ENCODE measurements at places on chromosomes 16 and 17.

DNA sequence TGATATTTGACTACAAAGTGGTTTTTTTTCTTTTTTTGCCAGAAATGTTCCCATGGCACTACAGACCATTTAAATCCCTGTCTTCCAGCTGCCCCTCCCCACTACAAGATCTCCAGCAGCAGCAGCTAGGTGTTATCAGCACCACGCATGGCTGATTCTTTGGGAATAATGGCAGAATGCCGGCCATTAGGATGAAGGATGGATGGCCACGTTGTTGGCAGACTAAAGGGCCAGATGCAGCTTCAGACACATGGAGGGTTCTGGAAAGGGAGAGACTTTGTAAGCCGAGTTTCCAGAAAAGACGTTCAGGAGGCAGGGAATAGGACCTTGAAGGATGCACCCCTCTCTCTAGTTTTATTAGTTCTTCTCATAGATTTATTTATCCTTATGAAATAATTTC lies 10.3 kb upstream of the MED9 start:
- no peak for DNase-seq
- no peak overlapping the region for H3K4me3 ChIP-seq
- no peaks in the 10 kb centered on the region for H3K36me3 ChIP-seq
- H3K27me3 ChIP-seq: no peaks in the 10 kb centered on the region
- H3K27ac ChIP-seq: no peak overlapping the region

- no peak for DNase-seq
- no peaks in the 10 kb centered on the region for H3K4me1 ChIP-seq
- H3K36me3 ChIP-seq: no peaks in the 10 kb centered on the region
- H3K4me3 ChIP-seq: no peak overlapping the region
- no peak overlapping the region for H3K27ac ChIP-seq
- H3K27me3 ChIP-seq: no peaks in the 10 kb centered on the region
These were observed 69.7 kb downstream of the WIPI1 start for GRCh38 chr17:68387435-68388218.

- H3K4me1 ChIP-seq: no peaks in the 10 kb centered on the region
- no peaks in the 10 kb centered on the region for H3K27me3 ChIP-seq
- H3K27ac ChIP-seq: no peak overlapping the region
These were observed 608.6 kb upstream of the EEF2KMT start for GRCh38 chr16:5706211-5706610.

DNA sequence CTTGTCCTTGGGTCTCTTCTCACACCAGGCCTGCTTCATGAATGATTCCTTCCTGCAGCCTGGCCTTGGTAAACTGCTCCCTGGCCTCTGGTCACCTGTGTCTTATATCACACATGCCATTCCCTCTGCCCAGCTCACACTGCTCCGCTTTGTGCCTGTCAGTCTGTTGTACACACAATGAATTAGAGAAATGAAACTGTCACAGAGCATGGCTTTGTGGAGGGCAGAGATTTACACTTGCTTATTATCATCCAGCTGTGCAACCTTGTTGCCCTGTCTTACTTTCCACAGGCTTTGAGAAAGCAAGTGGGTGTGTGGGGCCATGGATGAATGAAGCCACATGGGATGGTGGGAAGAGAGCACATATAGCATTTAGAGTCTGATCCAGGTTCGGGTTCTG lies 22.4 kb downstream of the ALDH3A2 start:
- no peak overlapping the region for H3K4me3 ChIP-seq
- H3K27me3 ChIP-seq: no peaks in the 10 kb centered on the region
- no peak overlapping the region for H3K27ac ChIP-seq
- no peaks in the 10 kb centered on the region for H3K4me1 ChIP-seq
- H3K36me3 ChIP-seq: peaks cover 3% of the 10 kb centered on the region

DNA sequence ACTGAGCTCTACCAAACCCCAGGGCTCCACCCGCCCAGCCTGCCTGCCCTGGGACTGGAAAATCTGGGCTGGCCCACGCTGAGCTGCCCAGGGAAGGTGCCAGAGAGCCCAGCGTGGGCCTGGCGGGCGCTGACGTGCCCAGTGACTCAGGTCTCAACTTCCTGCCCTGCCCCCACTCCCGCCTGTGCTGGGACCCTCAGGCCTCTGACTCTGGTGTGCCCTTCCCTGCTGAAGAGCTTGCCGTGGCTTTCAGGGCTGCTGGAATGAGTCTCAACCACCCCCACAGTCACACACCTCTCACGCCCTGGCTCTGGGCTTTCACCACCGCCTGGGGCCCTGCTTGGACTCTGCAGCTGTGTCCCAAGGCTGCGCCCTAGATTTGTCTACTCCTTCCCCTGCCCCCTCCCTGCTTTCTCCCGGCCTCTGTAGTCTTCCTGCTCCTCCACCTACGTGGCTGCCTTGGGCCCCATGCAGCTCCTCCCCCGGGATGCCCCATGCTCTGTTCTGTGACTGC lies 10.4 kb downstream of the LLGL1 start:
- no peak overlapping the region for H3K27ac ChIP-seq
- 0 out of 2 replicates have a peak, but pooled peaks cover under 1% of the 10 kb centered on the region for H3K4me1 ChIP-seq
- DNase-seq: no peak

DNA sequence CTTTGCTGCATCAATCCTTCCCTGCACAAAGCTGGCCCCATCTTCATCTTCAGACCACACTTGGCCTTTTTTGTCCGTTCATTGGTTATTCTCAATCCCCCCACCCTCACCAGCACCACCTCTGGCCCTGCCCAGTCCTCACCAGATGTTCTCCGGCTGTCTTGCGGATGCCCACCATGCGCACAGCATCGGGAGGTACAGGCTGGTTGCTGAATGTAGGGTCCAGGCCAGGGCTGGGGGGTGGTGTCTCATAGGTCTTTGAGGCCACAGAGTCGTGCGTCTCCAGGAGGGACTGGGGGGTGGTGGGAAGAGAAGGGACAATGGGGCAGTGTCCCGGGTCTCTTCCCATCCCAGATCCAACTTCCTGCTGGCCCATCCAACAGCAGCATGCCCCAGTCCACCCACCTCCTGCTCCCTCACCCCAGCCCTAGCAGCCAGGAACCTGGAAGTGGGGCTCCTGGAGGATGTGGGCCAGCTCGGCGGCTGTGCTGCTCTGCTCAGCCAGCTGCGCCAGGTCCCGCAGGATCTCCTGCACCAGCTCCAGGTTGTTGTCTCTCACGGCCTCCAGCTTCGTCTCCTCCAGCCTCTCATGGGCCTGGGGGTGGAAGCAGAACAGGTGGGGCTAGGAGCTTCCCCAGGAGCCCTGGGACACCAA lies 24.4 kb downstream of the MPP2 start:
- peaks cover 5% of the 10 kb centered on the region for H3K36me3 ChIP-seq
- H3K27ac ChIP-seq: no peak overlapping the region
- peaks cover 1% of the 10 kb centered on the region for H3K4me1 ChIP-seq
- no peak overlapping the region for H3K4me3 ChIP-seq
- no peaks in the 10 kb centered on the region for H3K27me3 ChIP-seq
- DNase-seq: no peak

DNA sequence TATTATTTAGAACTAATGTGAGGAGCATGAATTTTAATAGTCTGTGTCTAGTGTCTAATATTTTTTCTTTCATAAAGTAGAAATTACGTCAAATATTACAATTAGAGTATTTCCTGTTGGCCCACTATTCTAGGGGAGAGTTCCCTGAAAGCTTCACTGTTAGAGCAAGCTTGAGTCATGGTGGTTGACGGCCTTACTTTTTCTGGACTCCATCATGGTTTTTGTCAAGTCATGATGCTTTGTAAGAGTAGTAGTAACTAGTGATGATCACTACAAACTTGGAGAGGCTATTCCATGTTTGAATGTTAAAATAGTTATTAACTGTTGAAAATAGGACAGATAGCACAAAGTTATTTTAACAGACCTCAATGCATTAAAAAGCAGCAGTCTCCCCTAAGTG lies 1.7 kb downstream of the PSMD11 start:
- no peak for DNase-seq
- H3K27me3 ChIP-seq: no peaks in the 10 kb centered on the region
- H3K4me1 ChIP-seq: no peaks in the 10 kb centered on the region
- H3K36me3 ChIP-seq: no peaks in the 10 kb centered on the region

DNA sequence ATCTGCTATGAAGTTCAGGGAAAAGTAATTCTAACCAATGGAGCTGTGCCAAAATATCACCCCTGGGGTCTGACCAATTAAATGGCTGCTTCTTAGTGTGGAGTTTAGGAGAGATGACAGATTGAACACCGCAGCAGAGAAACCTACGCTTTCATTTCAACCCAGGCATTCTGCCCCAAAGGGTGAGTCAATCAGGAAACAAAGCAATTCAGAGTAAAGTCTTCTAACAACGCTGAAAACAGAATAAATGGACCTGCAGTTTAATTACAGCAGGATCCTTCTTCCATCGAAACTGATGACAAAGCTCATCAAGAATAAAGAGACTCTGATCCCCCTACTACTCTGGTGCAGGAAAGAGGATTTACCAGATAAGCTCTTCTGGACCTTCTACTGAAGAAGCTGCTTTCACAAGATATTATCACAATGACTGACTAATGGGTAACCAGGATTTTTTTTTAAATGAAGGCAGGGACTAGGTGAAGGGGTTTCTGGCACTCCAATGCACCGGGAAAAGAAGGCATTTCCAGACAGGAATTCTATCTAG lies 16.7 kb downstream of the RFFL start:
- H3K27ac ChIP-seq: no peak overlapping the region
- no peak overlapping the region for H3K4me3 ChIP-seq
- no peaks in the 10 kb centered on the region for H3K36me3 ChIP-seq
- no peak for DNase-seq

DNA sequence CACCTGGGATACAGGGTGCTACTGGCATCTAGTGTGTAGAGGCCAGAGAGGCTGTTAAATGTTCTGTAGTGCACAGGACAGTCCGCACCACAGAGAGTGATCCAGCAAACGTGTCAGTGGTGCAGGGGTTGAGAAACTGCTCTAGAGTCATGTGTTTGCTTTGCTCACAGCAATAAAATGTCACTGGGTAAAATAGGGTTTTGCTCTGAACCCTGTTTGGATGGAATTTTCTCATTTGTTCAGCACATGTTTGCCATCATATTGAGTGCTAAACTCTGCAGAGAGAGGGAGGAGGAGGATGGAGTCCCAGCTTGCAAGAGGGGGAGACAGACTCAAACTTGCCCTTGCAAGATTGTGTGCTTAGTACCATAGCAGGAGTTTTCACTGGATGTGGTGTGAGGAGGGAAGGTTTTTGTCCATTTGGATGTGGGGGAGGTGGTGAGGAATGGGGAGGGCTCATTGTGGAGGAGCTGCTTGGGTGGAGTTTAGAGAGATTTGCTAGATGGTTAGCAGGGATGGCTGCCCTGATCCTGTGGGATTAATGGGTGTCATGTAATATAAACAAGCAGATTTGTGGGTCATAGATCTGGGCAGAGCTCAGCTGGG lies 11.8 kb downstream of the PLCG2 start:
- H3K36me3 ChIP-seq: no peaks in the 10 kb centered on the region
- no peaks in the 10 kb centered on the region for H3K4me1 ChIP-seq
- no peak for DNase-seq
- no peak overlapping the region for H3K4me3 ChIP-seq
- no peaks in the 10 kb centered on the region for H3K27me3 ChIP-seq
- no peak overlapping the region for H3K27ac ChIP-seq

GRCh38 chr16:26605626-26606271 lies 461.0 kb upstream of the C16orf82 start:
- H3K36me3 ChIP-seq: no peaks in the 10 kb centered on the region
- H3K27ac ChIP-seq: no peak overlapping the region
- DNase-seq: no peak
- no peak overlapping the region for H3K4me3 ChIP-seq

- DNase-seq: no peak
- H3K4me3 ChIP-seq: no peak overlapping the region
- no peaks in the 10 kb centered on the region for H3K36me3 ChIP-seq
- H3K27me3 ChIP-seq: no peaks in the 10 kb centered on the region
- H3K4me1 ChIP-seq: no peaks in the 10 kb centered on the region
These were observed 961.9 kb downstream of the CDH8 start for GRCh38 chr16:61074324-61074723.

GRCh38 chr16:23125277-23125676 lies 24.0 kb downstream of the USP31 start:
- H3K27me3 ChIP-seq: no peaks in the 10 kb centered on the region
- H3K36me3 ChIP-seq: no peaks in the 10 kb centered on the region
- H3K27ac ChIP-seq: no peak overlapping the region
- H3K4me3 ChIP-seq: no peak overlapping the region

DNA sequence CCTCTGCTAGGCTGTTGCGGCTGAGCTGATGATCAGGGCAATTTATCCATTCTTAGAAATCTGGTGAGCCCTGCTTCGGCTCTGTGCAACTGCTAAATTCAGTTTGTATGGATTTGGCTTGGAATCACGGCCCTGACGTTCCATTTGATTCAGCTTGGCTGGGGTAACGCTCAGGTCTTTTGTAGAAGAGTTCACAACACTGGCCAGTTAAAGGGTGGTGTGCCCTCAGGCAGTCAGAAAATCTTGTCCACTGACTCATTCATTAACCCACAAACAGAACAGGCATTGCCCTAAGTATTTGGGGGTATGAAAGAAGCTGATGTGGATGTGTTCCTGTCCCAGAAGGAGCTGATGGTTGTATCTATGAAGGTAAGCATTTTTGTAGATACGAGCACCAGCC lies 53.9 kb downstream of the GNAO1 start:
- no peak overlapping the region for H3K4me3 ChIP-seq
- no peaks in the 10 kb centered on the region for H3K27me3 ChIP-seq
- H3K4me1 ChIP-seq: 0 out of 2 replicates have a peak, but pooled peaks cover 2% of the 10 kb centered on the region
- no peaks in the 10 kb centered on the region for H3K36me3 ChIP-seq
- no peak overlapping the region for H3K27ac ChIP-seq
- no peak for DNase-seq

Data from iPS DF 6.9 (cell line).